Activated CD8-positive, alpha-beta memory T cell treated with anti-CD3 and anti-CD28 coated beads for 48 hours (primary cell): ENCODE measurements at places on chromosomes 2 and 18.

DNA sequence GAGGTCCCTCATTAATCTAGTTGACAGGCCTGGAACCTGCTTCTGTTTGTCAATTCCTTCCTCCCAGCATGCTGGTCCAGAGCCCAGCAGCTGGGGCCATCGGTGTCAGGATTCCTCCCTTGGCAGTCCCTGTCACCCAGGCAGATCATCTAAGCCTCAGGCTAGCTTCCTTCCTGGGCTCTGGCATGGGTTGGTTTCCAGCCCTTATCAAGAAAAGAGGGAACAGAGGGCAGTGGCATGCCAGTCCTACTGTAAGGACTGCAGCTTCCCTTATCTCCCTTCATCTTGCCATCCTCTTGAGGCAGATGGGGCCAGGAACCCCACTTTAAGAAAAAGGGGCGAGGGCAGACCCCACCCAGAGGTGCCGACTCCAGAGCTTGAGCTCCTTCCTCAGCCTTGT lies 10.9 kb upstream of the KCNK3 start:
- no peak for DNase-seq

- DNase-seq: no peak
Measured at GRCh38 chr2:5730386-5730785, 38.2 kb downstream of the SOX11 start.

DNA sequence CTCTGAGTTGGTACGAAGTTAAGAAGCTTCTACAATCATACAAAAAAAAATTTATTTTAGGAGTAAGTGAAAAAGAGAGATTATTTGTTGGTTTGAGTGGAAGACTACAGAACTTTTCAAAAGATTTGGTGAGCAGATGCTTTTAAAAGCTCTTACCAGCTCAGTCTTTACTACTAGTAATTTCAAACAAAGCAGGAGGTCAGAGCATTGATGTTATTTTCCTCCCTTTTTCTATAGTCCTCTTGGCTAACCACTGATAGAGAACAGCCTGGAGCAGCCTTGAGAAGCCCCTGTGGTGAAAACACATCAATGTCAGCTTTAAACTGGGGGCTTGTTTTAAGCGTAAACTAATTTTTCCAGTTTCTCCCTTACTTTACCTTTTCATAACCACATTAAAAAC lies 559.3 kb upstream of the CDH2 start:
- no peak for DNase-seq

- no peak for DNase-seq
Measured at GRCh38 chr2:22290302-22290701, 1094.7 kb upstream of the KLHL29 start.

GRCh38 chr2:60252581-60253150 lies 300.8 kb downstream of the BCL11A start:
- no peak for DNase-seq

DNA sequence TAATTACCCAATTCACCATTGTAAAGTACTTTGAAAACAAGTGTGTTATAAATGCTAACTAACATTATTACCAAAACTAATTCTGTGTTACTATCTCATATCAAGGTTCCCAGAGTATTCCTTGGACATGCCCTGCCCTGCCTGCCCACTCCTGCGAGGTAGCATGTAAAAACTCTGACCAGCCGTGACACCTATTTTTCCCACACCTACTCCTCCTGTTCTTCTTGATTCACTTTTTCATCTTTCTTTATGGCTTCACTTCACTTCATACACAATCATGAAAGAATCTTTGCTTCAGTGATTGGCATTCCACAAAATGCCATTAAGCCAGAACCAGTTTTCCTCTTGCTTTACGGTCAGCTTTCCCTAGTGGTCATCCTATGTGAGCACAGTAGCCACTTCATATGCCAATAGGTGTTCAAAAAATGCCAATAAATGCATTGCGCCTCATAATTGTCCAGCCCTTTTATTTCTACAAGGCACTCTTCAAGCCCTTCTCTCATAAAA lies 42.6 kb upstream of the SETBP1 start:
- DNase-seq: no peak

DNA sequence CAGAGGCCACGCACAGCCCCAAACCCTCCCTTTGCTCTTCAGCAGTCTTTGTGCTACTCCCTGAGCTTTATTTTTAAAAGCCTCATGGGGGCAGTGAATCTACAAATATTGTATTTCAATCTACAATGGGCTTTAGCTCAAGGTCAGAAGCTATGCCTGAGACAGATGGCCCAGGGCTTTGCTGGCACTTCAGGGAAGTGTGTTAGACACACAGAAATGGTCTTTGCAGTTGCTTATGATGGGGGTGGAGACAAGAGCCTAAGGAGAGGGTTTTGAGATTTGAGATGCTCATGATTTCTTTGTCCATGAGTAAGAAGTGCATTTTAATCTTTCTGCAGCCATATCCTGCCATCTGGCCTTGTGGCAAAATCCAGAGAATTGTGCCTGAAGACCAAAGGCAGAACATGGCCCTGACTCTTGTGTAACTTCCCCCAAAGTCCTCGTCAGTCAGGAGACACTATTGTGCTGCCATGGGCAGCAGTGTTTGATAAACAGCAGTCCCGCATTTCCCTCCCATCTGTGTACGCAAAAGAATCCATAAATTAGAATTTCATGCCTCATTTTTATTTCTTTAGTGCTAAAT lies 92.6 kb downstream of the VAPA start:
- DNase-seq: no peak

- DNase-seq: no peak
Measured at GRCh38 chr18:57727952-57728807, 74.9 kb downstream of the ATP8B1 start.

DNA sequence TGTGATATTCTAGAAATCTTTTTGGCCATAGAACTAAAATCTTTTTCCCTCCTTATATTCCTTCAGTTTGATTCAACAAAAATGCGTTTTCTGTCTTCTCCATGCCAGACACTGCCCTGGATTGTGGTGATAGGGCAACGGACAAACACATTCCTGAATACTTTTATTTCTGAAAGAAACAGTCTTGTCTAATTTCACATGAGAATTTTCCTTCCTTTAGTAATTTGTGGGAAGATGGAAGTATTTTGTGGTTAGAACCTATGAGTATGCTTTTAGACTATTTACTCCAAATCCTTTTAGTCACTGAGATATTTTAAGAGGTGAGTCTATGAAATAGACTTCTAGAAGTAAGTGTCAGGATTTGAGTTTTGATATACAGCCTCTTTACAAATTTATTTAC lies 49.6 kb downstream of the COL5A2 start:
- no peak for DNase-seq

DNA sequence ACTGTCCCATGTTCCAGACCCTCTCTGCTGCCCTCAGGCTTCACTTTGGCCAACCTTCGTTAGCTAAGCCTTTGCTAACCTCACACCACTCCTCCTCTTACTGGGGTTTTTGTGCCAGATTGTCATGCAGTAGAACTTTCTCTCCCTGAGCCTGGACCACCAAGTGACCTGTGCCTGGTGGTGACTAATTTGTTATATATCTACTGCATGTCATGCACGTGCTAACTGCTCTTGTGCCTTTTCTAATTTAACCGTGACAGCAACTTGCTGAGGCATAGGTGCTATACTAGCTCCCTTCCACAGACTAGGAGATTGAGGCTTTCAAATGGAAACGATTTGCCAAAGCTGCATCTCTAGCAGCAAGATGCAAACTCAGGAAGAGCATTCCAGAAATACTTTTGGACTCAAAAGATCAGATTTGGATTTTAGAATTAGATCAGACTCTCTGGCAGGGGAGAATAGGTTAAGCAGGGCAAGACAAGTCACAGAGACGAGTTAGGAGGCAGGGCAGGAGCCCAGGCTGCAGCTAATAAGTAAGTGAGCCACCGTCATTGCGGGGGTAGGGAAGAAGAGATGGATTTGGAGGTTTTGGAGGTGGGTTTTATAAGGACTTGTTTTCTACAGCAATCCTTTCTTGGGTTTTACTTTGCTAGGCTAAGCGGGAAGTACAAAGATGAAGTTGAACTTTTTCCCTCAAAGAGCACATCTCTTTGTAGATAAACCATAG lies 1.8 kb downstream of the PPP1R7 start:
- no peak for DNase-seq

DNA sequence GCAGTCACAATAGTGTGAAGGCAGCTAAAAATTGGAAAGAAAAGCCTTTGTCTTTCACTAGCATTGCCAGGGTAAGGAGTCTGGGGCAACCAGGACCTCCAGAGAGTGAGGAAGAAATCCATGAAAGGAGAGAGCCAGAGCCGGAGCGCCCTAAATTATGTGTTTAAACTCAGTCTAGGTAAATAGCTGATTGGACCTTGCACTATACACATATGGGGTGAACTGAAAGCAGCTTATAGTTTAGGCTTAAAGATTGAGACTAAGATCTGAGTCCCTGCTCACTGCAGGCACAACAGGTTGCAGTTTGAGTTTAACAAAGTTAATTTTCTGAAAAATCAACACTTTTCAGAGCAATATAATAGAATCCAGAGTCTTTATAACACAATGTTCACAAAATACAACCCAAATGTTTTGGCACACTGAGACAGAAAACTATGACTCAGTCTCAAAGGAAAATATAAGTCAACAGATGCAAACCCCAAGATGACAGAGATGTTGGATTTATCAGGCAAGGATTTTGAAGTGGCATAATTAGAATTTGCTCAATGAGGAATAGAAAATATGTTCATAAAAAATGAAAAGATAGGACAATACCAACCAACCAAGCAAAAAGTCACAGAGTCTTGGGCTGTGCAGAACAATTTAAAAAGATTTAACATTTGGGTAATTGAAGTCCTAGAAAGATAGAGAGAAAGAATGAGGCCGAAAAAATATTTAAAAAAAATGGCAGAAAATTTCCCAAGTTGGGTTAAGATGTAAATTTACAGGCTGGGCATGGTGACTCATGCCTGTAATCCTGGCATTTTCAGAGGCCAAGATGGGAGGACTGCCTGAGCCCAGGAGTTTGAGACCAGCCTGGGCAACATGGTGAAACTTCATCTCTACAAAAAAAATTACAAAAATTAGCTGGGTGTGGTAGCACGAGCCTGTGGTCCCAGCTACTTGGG lies 39.6 kb downstream of the DOK1 start:
- no peak for DNase-seq

DNA sequence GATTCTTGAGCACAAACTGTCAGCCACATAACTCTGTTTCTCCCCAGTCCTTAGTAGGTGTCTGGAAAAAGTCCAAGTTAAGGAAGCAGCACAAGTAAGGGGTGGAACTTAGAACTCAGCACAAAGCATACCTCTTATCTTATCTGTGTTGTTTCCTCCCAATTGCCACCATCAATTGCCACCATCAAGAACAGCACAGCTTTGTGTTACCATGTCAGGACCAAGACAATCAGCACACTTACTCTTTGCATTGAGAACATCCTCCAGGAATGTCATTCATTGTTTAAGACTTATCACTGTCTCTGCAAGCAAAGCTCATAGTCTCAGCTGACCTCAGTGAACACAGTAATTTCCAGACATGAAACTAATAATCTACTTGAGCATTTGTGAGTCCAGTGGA lies 212.7 kb upstream of the FSHR start:
- DNase-seq: no peak

- no peak for DNase-seq
Measured at GRCh38 chr2:12236136-12236844, 480.4 kb upstream of the TRIB2 start.

- no peak for DNase-seq
Measured at GRCh38 chr2:141925511-141925910, 205.3 kb downstream of the LRP1B start.

GRCh38 chr18:62877411-62878221 lies 162.3 kb downstream of the PHLPP1 start:
- no peak for DNase-seq

DNA sequence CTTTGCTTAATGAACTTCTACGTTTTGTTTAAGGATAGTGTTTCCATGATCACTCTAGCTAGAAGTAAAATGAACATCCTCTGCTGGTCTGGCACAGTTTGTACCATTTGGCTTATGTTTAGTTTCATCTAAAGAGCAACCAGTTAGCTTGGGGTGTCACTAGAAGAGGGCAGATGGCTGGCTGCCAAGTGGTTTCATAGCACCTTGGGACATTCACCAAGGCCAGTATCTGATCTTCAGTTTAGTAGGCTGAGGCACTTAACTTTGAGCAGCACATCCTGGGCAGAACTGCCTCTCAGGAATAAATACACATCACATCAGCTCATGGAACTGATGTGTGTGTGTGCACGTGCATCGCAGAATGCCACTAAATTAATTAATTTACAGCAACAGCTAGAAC lies 68.4 kb downstream of the NXPH2 start:
- no peak for DNase-seq

GRCh38 chr18:48993586-48993985 lies 42.8 kb upstream of the SMAD7 start:
- no peak for DNase-seq

DNA sequence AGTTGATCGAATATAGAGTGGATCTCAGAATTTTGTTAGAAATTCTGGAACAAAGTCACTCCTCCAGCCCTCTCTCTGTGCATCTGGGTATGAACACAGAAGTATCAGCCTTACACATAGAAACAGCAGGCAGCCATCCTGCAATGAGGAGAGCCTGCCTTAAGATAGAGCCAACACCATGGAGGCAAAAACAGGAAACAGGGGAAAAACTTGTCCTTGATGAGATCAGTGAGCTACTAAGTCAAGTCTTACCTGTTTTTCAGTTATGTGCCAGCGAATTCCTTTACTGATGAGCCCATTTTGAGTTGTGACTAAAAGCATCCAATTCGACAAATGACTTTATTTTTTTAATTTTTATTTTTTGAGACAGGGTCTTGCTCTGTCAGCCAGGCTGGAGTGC lies 26.6 kb upstream of the MREG start:
- no peak for DNase-seq

DNA sequence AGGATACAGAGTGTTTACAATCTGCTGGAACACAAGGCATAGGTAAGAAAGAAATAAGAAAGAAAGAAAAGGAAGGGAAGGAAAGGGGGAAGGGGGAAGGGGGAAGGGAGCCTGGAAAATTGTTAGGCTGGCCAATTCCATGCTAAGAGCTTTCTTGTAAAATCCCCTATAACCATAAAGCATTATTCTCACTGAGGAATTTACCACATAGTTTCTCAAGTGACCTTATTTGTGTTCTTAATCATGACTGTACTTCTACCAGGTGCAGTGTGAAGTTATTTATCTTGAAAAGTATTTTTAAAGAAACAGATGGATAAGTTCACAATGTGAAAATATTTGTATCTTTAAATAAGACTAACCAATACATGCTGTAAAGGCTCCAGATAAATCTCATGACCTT lies 39.2 kb upstream of the KIDINS220 start:
- no peak for DNase-seq

DNA sequence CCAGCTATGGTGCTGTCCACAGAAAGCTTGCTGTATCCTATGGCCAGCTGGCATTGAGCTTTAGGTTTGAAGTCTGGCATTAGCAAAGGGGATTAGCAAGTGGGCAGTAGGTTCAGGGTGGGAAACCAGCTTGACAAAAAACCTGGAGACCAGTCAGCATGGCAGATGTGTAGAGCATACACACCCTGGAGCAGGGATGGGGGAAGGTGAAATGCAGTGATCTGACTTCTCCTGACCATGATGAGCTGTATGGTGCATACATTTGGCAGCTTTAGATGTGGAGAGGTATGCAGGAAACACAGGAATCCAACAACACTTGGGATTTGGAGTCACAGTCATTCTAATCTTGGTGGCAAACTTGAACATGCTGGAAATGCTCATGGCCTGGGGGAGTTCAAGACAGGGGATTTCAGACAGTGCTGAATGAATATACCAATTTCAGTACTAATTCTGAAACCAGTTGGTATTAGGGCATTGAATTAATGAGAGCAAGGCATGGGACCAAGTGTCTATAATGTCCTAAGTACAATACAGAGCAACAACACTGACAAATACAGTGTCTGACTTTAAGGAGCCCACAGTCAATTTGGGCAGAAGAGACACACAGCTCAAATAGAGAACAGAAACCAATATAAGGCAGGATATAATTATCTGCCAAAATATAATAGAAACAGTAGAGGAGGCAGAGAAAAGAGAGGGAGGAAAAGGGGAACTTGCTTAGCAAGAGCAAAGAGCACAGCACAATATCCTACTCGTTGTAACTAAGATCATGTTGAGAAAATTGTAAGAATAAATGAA lies 11.8 kb downstream of the ARHGAP15 start:
- DNase-seq: no peak
